T-cell (primary cell): ENCODE measurements at places on chromosomes 2 and 18. TPM values are rescaled to one million over a fixed set of nuclear protein-coding genes. Genes with fewer than 3 reads are reported as not detected.

DNA sequence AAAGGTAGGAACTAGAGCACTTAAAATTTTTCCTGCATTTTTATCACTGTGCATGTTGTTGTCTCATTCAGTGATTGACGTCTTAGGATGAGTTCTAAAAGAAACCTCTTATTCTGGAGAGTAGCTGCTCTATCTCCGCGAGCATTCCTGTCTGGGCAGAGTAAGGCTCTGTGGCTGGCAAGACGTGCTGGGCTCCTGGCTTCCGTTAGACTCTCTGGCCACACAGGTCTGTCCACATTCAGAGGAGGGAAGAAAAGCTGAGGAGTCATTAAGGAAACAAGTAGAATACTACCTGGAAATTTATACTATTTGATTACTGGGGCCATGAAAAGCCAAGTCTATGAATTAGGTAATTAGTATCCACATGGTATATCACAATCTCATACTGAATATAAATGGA is 138.0 kb upstream of the DNMT3A start:
- no peak for DNase-seq

The SRD5A2 gene
- not detected for total RNA-seq

DNA sequence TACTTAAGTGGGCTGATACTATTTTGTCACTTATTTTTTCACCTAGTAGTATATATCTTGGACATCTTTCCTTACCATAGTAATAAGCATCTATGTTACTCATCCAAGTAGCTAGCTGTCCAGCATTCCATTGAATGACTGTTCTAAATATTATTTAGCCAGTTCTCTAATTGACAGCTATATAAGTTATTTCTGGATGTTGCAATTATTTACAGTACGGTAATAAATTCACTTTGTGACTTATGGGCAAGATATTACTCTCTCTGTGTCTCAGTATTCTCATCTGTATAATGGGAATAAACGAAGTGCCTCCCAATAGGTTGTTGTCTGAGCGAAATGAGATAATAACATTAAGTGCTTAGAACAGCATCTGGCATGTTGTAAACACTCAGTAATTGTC is 46.6 kb upstream of the AGAP1 start:
- no peak for DNase-seq

GRCh38 chr2:159095813-159096212 is 127.4 kb downstream of the TANC1 start:
- no peak for DNase-seq

DNA sequence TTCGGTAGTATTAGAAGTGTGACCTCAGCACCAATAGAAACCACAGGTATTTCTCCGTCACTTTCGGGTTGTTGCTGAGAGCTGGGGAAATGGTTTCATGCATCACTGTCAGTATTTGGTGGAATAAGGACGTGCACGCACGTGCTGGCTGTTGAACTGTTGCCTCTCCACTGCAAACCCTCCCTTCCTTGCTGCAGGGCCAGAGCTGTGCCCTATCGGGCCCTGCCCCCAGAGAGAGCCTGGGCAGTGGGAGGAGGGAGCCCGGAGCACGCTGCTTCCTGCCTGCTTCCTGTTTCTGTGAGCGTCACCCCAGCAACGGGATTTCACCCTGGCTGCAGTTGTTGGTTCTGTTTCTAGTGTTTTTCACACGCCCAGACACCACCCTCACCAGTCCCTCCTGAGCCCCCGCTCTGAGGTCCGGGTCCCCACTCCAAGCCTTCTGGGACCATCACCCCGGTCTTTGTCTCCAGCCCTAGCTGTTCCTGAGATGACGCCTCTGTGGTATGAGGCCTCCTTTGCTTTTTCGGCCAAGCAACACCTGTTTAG is 47.4 kb downstream of the LRRFIP1 start:
- DNase-seq: peak; percentile 89

DNA sequence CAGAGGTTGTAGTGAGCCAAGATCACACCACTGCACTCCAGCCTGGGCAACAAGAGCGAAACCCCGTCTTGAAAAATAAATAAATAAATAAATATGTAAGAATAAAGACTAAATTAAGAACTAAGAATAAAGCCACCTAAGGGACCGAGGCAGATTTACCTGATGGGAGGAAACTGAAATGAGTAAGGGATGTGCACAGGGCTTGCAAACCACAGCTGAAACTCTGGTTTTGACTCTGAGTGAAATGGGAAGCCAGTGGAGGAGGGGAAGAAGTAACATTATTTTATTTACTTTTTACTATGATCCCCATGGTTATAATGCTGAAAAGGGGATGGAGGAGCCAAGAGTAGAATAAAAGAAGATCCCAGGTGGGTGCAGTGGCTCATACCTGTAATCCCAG is 107.3 kb downstream of the CABYR start:
- DNase-seq: no peak

DNA sequence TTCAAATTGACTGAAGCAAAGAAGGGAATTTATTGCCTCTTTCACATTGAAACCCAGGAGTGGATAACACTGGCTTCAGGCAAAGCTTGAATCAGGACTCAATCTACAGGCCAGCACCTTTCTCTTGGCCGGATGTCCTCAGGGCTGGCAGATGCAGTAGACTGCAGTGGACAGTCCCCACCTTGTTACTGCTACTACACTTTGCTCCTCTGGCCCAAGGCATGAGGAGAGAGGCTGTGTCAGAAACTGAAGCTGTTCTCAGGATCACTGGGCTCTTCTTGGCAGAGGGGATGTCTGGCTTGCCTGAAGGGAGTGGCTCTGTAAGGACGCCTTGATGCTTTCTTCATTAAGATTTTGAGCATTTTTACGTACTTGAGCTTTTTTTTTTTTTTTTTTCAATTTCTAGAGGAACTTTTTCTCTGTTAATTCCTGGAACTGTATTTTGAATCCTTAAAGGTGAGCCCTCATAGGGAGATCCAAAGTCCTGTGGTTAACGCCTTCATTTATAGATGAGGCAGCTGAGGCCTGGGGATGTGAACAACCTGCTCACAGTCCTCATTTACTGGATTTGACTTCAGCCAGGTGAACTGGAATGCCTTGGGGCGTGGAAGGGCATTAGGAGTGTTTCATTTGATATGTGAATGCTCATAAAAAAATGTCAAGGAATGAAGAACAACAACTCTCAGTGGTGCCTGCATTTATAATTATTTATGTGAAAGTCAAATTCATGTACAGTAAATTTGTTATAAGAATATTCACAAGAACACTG is 36.6 kb downstream of the CASP10 start:
- DNase-seq: no peak

DNA sequence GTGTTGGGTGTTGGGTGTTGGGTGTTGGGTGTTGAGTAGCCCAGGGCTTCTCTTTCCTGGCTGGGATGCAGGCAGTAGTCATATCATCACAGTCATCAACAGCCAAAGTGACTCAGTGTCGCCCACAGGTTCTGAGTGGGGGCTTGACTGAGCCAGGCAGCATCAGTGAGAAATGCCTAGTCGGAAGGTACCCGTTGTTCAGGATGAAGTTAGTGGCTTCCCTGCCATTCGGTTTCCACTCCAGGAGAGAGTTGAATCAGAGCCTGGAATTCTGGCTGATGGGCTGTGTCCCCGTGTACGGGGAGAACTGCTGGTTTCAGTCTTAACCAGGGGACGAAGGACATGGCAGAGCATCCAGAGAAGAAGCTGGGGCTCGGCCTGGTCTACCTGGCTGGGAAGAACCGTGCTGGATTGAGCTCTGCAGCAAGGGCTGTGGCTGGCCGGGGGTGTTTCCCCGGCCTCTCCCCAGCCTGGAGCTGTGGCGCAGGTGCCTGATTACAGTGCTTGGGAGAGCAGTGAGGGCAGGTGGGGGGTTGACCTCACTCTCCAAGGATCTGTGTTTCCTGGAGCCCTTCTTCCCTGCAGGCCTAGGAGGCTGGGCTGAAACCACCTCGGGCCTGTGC is 49.4 kb downstream of the AGAP1 start:
- DNase-seq: no peak

DNA sequence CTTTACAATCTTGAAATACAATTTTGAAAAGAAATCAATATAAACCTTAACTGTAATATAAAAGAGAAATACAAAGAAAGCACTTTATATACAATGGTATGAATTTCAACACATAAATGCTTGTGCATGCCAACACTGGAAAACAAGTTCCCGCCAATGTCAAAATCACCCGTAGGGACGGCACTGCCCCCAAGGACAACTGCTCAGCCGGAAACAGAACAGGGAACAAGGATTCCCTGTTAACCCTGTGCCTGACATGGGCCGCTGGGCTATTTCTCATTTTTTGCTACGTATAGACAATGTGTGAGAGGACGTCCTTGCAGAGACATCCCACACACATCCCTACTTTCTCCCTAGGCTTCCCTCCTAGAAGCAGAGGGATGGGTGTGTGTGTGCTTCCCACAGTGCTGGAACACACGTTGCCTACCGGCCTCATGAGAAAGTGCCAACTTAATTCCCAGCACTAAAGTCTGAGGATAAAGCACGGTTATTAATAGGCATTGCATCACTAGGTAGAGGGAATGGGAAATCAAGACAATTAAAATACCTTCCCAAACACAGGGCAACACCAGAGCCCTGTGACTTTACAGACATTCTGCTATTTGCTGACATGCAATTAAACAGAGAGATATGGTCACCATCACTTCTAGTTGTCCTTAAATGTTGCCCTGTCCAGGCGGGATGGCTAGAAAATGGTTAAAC is 14.4 kb downstream of the AFG3L2 start:
- no peak for DNase-seq

The CABYR gene
- total RNA-seq: 0.86 TPM

DNA sequence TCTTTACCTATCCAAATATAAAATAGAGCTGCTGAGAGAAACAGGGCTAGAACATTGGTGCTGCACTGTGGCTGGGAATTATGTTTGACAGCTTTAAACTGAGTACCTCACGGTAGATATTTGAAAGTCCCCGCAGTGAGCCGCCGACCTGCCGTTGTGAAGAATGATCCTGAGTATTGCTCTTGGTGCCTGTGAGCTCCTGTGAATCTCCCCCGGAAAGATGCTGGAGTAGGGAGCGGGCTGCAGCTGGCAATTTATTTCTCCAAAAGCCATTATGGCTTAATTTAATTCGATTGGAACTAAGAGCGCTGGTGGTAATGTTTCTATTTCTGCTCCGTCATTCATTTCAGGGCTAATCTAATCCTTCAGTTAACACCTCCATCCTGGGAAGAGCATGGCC is 129.4 kb upstream of the TPO start:
- no peak for DNase-seq

The ABCG8 gene
- 0.09 TPM for total RNA-seq

The KLHL30 gene
- not detected for total RNA-seq

- no peak for DNase-seq
These were observed 93.8 kb downstream of the NRP2 start for GRCh38 chr2:205776139-205776538.

- DNase-seq: no peak
These were observed 556.9 kb upstream of the SETBP1 start for GRCh38 chr18:44123743-44124142.

DNA sequence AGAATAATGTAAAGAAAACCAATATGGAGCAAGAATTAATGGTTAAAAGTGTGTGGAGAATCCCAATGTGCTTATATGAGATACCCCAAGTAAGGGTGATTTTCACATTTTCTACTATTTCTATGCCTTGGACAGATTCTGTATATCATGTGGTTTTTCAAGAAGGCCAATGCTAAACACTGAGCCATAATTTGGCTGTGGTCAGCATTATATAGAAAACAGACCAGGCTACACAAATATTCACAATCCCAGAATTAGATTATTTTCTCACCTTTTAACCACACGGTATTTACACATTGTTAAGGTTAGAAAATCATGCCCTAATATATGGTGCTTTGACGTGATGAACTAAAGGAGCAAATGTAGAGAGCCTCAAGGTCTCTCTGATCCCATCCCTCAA is 277.4 kb upstream of the LRATD1 start:
- no peak for DNase-seq

The KYNU gene
- 0.30 TPM for total RNA-seq

The ANKRD62 gene
- not detected for total RNA-seq

GRCh38 chr2:223047260-223047761 is 4.7 kb upstream of the KCNE4 start:
- DNase-seq: no peak

The LONRF2 gene
- 0.19 TPM for total RNA-seq

- no peak for DNase-seq
These were observed 57.5 kb upstream of the AGPS start for GRCh38 chr2:177334940-177335543.
